ENCODE measurements at places on chromosomes 1 and 21.

- H3K4me3 ChIP-seq: no peak overlapping the region
- peaks cover 3% of the 10 kb centered on the region for H3K4me1 ChIP-seq
- DNase-seq: no peak
- no peaks in the 10 kb centered on the region for H3K36me3 ChIP-seq
- no peaks in the 10 kb centered on the region for H3K27me3 ChIP-seq
Observed at GRCh38 chr1:18932387-18932786, 24.1 kb downstream of the IFFO2 start.

DNA sequence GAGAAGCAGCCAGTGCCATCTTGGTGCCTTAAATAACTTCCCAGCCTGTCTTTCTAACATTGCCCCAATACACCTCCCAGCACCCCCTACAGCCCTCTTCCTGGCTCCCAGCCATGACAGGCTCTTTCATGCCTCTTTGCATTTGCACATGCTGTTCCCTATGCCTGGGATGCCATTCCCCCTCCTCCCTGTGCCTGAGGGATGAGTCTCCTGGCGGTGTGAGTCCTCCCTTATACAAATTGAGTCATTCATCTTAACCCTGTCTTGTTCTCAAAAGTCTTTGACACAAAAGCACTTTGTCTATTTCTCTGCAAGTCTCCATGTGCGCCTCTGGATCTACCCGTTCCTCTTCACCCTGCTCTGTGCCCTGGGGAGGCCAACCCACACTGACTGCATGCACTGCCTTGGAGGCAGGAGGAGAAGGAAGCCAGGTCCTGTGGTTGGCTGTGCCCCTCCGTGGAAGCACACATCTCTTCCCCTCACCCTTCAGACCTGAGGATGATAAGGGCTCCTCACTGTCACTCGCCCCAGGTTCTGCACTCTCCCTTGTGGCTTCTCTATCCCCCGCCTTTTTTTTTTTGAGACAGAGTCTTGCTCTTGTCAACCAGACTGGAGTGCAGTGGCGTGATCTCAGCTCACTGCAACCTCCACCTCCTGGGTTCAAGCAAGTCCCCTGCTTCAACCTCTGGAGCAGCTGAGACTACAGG, 25.1 kb downstream of the CDCP2 start:
- H3K27ac ChIP-seq: no peak overlapping the region
- no peak overlapping the region for H3K4me3 ChIP-seq
- no peaks in the 10 kb centered on the region for H3K4me1 ChIP-seq
- no peaks in the 10 kb centered on the region for H3K36me3 ChIP-seq

- DNase-seq: no peak
- H3K4me3 ChIP-seq: no peak overlapping the region
- no peaks in the 10 kb centered on the region for H3K36me3 ChIP-seq
- H3K27me3 ChIP-seq: no peaks in the 10 kb centered on the region
- H3K4me1 ChIP-seq: no peaks in the 10 kb centered on the region
- H3K27ac ChIP-seq: no peak overlapping the region
Observed at GRCh38 chr1:10943991-10944730, 68.3 kb upstream of the TARDBP start.

DNA sequence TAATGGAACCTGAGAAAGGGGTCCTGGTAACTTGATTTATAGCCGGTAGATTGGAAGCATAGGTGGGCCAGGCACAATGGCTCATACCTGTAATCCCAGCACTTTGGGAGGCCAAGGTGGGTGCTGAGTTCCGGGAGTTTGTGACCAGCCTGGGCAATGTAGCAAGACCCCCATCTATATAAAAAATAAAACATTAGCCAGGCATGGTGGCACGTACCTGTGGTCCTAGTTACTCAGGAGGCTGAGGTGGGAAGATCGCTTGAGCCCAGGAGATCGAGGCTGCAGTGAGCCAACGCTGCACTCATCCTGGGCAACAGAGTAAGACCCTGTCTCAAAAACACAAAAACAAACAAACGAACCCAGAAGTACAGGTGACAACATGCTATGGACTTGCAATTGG, 76.5 kb downstream of the ZNF281 start:
- H3K4me3 ChIP-seq: no peak overlapping the region
- H3K36me3 ChIP-seq: no peaks in the 10 kb centered on the region
- peaks cover 14% of the 10 kb centered on the region for H3K4me1 ChIP-seq

DNA sequence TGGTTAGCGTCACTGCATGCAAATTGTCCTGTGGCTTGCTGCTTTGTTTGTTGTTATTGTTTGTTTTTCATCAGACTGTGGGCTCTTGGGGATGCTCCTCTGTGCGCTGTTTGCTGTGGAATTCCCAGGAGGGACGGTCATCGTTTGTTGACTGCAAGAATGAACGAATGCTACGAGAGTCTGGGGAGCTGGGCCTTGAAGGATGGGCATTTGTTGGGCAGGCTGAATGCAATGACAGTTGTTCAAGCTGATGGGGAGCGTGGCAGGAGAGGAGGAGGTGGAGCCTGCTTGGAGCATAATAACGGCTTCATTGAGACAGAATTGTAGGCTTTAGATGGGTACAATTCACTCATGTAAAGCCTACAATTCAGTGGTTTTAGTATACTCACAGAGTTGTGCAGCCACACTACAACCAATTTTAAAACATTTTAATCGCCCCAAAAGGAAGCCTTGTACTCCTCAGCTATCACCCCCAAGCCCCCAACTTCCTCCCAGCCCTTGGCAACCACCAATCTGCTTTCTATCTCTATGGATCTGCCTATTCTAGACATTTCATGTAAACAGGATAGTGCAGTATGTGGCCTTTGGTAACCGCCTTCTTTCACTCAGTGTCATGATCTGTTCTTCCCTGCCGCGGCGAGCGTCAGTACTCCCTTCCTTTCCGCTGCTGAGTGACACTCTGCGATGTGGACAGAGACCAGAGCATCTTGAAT, 190.2 kb downstream of the CAMTA1 start:
- no peak overlapping the region for H3K4me3 ChIP-seq
- H3K27ac ChIP-seq: no peak overlapping the region
- no peaks in the 10 kb centered on the region for H3K27me3 ChIP-seq
- H3K4me1 ChIP-seq: peaks cover 4% of the 10 kb centered on the region
- no peak for DNase-seq

- H3K27me3 ChIP-seq: no peaks in the 10 kb centered on the region
- H3K4me3 ChIP-seq: no peak overlapping the region
- no peaks in the 10 kb centered on the region for H3K4me1 ChIP-seq
- H3K36me3 ChIP-seq: no peaks in the 10 kb centered on the region
- no peak for DNase-seq
Observed at GRCh38 chr21:45347712-45348499, 57.1 kb upstream of the COL18A1 start.

GRCh38 chr1:10389271-10389973, 9.4 kb upstream of the PGD start:
- no peaks in the 10 kb centered on the region for H3K4me1 ChIP-seq
- DNase-seq: no peak
- no peak overlapping the region for H3K4me3 ChIP-seq

GRCh38 chr1:5504364-5504740, 487.9 kb downstream of the NPHP4 start:
- H3K36me3 ChIP-seq: no peaks in the 10 kb centered on the region
- H3K27me3 ChIP-seq: no peaks in the 10 kb centered on the region
- no peak overlapping the region for H3K27ac ChIP-seq

GRCh38 chr1:212981025-212981495, 30.7 kb downstream of the VASH2 start:
- no peak overlapping the region for H3K4me3 ChIP-seq
- peaks cover 38% of the 10 kb centered on the region for H3K36me3 ChIP-seq
- peaks cover 3% of the 10 kb centered on the region for H3K4me1 ChIP-seq
- H3K27me3 ChIP-seq: no peaks in the 10 kb centered on the region

DNA sequence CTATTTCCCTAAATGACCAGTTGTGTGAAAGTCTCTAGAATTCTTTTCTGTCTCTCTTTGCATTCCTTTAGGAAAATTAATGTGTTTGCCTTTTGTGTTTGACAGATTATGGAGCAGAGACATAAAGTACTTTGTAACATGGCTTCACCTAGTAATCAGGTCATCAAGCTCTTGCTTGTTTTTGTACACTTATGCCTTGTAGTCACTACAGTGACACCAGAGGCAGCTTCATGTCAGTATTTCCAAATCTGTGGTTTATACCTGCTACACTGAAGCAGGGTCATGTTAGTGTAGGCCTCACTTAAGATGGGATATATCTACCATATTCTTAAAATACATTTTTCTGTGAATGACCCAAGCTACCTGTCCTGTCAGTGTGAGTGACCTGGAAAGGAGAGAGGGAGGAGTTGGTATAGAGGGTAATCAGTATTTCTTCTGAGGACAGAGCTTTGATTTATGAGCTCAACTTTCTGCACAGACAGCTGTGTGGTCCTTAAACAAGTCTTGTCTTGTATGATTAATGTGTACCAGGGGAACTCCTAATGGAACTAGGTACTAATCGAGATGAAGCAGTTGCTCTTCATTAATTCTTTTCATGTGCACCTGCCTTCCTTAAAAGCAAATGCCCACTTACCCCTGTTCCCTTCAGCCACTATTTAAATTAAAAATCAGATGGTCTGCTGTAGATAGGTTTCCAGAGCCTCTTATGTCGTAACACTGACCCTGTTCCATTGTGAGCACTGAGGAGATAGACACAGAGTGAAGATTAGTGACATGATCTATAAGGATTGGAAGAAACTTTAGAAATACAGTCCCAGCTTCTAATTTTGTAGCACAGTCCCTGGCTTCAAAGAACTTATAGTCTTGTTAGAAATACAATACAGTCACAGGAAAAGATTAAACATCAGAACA, 45.7 kb downstream of the MACO1 start:
- no peaks in the 10 kb centered on the region for H3K36me3 ChIP-seq
- H3K4me3 ChIP-seq: no peak overlapping the region
- H3K27me3 ChIP-seq: no peaks in the 10 kb centered on the region
- H3K4me1 ChIP-seq: no peaks in the 10 kb centered on the region
- no peak overlapping the region for H3K27ac ChIP-seq
- DNase-seq: no peak

- DNase-seq: peak; percentile 31
- H3K36me3 ChIP-seq: no peaks in the 10 kb centered on the region
- no peaks in the 10 kb centered on the region for H3K4me1 ChIP-seq
- no peak overlapping the region for H3K4me3 ChIP-seq
Observed at GRCh38 chr1:219317762-219318353, 144.2 kb downstream of the LYPLAL1 start.

DNA sequence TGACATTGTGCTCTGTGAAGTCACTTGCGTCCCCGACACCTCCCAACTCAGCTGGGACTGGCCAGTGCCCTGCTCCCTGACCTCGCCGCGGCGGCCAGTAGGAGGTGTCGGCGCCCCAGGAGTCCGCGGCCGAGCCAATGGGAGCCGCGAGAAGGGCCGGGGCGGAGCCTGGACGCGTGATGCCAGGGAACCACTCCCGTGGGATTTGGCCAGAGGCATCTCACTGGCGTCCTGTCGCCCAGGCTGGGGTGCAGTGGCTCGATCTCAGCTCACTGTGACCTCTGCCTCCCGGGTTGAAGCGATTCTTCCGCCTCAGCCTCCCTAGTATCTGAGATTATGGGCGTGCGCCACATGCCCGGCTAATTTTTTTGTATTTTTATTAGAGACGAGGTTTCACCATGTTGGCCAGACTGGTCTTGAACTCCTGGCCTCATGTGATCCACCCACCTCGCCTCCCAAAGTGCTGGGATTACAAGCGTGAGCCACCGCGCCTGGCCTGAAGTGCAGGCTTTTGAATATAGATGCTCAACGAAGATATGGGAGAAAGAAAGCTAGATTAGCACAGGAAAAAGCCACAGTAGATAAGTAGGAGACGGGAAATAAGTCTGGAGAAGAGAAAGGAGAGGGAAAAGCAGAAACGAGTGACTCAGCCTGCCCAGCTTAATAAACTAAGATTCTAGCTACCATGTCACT, 38.0 kb downstream of the ZBTB8OS start:
- H3K4me1 ChIP-seq: no peaks in the 10 kb centered on the region
- no peaks in the 10 kb centered on the region for H3K27me3 ChIP-seq
- H3K27ac ChIP-seq: no peak overlapping the region
- peak overlapping the region; percentile 38 for H3K4me3 ChIP-seq

GRCh38 chr1:227440182-227440581, 121.9 kb upstream of the CDC42BPA start:
- no peak overlapping the region for H3K27ac ChIP-seq
- no peaks in the 10 kb centered on the region for H3K27me3 ChIP-seq
- no peaks in the 10 kb centered on the region for H3K36me3 ChIP-seq
